Activated T-cell treated with anti-CD3 and anti-CD28 coated beads, Interleukin-2, amount 50 U/mL, for 24 hours (primary cell): ENCODE measurements at places on chromosomes 6 and 20.

- no peak for DNase-seq
Measured at GRCh38 chr6:118895261-118895560, 1.3 kb downstream of the ASF1A start.

- DNase-seq: no peak
Measured at GRCh38 chr20:9021216-9021615, 47.7 kb upstream of the PLCB4 start.

DNA sequence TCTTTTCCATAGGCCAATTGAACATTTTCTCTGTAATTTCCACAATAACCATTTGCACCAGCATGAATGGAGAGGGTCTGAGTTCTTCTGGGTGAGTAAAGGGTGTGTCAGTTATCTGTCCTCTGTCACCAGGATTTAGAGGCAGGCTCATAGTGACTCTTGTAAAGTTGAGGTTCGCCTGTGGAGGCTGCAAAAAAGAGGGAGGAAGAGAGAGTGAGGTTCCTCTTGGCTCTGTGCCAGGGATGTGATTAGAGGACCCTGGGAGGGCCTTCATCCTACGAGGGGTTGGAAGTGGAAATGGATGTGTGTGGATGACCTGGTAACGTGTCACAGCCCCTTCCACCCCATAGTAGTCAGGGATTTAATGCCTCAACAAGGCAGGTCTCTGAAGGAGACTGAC is 242.0 kb downstream of the ESR1 start:
- DNase-seq: no peak

GRCh38 chr20:3690413-3690812 is 8.6 kb upstream of the ADAM33 start:
- DNase-seq: no peak

DNA sequence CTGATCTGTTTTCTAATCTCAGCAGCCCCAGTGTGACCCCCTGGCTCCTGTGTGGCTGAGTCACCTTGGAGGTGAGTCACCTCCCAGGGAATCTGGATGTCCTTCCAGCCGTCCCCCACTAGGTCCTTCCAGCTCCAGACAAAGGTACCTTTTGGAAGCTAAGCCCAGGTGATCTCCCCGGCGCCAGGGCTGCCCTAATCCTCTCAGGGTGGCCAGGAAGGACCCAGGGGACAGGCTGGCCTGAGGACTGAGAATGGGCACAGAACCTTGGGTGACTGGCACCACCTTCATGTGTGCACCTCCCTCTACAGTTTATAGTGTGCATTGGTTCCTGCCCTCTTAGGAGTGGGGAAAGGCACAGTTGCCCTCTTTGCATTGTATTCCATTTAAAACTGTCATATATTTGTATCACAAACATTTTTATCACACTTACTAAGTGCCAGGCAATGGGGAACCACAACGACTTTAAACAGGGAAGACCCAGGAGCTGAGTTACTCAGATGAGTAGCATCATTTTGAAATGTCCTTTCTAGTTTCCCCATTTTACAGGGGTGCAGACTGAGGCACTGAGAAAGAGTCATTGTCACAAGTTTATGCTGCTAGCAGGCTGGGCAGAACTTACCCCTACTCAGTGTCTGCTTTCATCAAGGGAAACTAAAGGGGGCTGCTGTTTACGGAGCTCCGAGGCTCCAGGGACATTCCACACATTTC is 2.6 kb upstream of the BPIFB4 start:
- DNase-seq: no peak
